ENCODE measurements at places on chromosomes 11 and 22.

GRCh38 chr11:28833169-28833568 lies 725.0 kb downstream of the METTL15 start:
- DNase-seq: no peak

GRCh38 chr11:9936754-9937153 lies 272.9 kb downstream of the SWAP70 start:
- DNase-seq: no peak

- no peak for DNase-seq
These were observed 1032.7 kb upstream of the TENM4 start for GRCh38 chr11:80473562-80473961.

GRCh38 chr11:57178334-57178733 lies 3.4 kb upstream of the LRRC55 start:
- DNase-seq: no peak

- no peak for DNase-seq
These were observed 29.6 kb downstream of the SBF1 start for GRCh38 chr22:50445071-50445879.

DNA sequence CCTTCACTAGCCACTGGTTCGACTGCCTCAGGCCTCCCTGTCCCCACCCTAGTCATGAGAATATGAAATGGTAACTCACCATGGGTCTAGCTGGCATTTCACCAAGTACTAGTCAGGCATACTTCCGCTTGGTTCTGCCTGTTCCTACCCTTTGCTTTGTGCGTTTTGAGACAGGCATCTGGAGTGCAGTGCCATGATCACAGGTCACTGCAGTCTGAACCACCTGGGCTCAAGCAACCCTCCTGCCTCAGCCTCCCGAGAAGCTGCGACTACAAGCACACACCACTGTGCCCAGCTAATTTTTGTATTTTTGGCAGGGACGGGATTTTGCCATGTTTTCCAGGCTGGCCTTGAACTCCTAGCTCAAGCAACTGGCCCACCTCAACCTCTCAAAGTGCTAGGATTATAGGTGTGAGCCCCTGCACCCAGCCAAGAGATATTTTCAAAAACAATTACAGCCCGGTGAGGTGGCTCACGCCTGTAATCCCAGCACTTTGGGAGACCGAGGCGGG lies 14.1 kb downstream of the HRAS start:
- DNase-seq: no peak

- no peak for DNase-seq
These were observed 5.2 kb upstream of the SMTN start for GRCh38 chr22:31075961-31076360.

- DNase-seq: no peak
These were observed 28.6 kb upstream of the NCAM1 start for GRCh38 chr11:112932593-112932992.

DNA sequence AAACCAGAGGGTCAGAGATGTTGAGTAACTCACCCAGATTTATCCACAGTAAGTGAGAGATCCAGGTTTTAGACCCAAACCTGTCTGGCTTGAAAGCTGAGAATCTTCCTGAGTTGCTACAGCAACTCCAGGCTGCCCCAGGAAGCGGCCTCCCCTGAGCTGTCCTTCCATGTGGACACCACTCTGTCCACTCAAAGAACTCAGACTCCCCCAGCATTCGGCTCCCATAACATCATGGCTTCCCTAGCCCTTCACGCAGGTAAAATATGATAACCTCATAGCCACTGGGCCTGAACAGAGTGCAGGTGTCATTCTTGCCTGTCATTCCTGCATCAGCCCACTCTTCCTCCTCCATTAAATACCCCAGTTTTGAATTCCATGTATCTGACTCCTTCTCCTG lies 657.8 kb downstream of the TBC1D22A start:
- no peak for DNase-seq

DNA sequence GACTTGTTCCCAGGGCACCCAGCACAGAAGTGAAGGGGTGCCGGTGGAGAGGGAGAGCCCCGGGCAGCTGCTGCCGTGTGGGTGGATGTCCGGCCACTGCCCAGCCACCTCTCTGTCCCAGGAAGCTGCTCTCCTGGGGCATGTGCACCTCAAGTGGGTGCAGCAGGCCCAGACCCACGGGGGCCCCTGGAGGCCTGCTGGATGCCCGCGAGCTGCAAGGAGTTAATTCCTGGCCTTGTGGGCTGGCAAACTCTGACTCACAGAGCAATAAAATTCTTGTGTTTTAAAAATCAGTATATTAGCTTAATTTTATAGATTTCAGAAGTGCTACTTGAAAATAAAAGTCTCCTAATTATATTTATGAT lies 37.4 kb upstream of the KCNQ1OT1 start:
- no peak for DNase-seq

- no peak for DNase-seq
These were observed 8.3 kb downstream of the FXYD2 start for GRCh38 chr11:117816151-117816741.

DNA sequence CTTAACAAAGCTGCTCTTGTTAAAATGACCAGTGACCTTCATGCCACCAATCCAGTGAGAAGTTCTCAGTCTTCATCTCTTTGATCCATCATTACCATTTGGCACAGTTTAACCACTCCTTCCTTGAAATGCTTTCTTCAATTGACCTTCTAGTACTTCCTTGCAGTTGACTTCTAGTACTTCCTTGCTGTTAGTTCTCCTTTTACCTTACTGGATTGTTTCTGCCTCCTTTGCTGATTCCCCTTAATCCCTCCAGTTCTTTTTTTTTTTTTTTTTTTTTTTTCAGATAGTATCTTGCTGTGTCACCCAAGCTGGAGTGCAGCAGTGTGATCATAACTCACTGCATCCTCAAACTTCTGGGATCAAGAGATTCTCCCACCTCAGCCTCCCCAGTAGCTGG lies 66.0 kb upstream of the HORMAD2 start:
- DNase-seq: no peak

- DNase-seq: no peak
These were observed 3.6 kb downstream of the C11orf87 start for GRCh38 chr11:109425554-109425953.

DNA sequence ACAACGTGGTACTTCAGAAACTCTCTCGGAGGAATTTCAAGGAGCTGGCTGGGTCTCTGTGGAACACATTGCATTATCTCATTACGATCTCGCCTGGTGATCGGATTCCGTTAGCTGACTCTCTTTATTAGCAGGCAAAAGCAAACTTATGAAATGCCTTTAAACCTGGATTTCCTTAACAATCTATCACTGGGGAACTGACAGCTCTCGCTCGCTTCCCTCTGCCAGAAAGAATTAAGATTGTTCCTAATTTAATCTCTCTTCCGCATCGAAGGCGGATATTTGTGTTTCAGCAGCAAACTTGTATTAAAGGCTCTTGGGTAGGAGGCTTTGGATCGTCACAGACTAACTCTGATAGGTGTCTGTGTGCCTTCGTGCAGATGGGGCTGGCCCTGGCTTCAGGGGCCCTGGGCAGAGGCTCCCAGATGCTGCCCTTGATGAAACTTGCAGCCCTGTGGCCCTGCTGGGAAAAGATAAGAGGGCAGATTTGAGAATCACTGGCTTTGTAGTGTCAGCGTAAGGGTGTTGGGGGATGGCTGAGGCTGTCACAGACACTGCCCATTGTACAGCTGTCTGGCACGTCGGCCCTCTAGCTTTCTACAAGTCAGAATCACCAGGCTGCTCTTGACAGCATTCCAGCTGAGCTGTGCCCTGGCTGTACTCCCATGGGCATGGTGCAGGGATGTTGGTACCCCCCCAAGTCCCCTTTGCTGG lies 162.2 kb upstream of the NECTIN1 start:
- DNase-seq: no peak

GRCh38 chr22:19892925-19893324 lies 38.3 kb upstream of the GNB1L start:
- no peak for DNase-seq

DNA sequence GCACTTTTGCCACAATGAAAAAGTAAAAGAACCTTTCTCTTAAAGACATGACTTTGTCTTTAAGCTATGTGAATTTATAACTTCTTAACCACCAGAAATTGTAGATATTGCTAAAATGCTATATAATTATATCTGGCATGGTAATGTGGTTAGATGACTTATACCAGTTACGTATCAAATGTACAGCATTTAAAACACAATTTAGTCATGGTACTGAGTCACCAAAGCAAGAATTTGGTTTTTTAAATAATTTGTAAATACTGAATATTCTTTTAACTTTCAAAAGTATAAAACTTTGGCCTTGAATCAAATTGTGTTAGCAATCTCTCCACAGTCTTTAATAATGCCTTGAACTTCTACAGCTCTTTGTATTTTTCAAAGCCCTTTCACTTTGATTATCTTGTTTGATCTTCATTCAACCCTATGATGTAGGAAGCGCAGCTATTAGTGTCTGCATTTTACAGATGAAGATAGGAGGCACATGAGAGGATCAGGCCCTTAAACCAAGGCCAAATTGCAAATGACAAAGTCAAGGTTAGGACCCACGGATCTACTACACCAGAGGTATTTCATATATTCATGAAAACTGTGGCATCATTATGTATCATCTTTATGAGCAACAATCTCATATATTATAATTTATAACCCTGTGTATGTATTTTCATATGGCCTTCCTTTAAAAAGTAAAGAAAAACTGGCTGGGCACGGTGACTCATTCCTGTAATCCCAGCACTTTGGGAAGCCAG lies 4.4 kb upstream of the SYTL2 start:
- DNase-seq: no peak

DNA sequence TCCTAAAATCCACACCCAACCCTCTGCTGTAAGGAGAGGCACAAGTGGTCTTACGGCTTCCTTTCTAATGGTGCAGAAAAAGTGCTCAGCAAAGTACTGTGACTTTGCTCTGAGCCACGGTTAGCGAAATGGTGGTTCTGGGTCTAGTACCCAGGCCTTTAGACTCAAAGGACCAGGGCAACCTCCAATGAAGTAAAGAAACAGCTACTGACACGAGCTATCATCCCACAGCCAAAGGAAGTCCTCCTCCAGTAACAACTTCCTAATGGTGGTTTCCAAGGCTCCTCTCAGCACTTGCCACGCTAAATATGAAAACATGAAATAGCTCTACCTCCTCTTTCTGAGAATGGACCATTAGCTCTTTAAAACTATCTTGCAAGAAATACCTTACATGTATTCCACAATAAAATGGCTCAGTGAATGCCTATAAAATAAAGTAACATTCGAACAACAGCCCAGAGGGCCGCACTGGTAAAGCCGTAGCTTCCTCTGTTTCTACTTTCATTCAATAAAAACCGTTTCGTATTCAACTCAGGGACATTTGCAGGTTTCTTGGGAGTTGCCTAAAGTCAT lies 122.4 kb downstream of the ETS1 start:
- DNase-seq: no peak

DNA sequence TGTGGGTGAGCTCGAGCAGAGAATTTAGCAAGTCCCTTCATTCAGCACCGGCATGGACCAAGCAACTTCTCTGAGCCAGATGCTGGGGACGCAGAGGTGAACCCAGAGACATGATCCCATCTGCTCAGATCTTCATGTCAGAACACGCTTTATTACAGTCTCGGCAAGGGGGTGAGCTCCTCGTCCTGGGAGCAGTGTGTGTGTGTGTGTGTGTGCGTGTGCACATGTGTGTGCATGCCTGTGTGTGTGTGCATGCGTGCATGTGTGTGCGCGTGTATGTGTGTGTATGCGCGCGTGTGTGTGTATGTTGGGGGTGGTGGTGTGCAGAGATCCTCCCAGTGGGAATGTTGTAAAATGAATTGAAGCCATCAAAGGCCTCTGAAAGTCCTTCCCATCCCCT lies 9.8 kb downstream of the MIAT start:
- DNase-seq: no peak

GRCh38 chr11:113874581-113875233 lies 665 bp downstream of the USP28 start:
- no peak for DNase-seq

GRCh38 chr11:40998920-40999319 lies 460.5 kb downstream of the LRRC4C start:
- DNase-seq: no peak

DNA sequence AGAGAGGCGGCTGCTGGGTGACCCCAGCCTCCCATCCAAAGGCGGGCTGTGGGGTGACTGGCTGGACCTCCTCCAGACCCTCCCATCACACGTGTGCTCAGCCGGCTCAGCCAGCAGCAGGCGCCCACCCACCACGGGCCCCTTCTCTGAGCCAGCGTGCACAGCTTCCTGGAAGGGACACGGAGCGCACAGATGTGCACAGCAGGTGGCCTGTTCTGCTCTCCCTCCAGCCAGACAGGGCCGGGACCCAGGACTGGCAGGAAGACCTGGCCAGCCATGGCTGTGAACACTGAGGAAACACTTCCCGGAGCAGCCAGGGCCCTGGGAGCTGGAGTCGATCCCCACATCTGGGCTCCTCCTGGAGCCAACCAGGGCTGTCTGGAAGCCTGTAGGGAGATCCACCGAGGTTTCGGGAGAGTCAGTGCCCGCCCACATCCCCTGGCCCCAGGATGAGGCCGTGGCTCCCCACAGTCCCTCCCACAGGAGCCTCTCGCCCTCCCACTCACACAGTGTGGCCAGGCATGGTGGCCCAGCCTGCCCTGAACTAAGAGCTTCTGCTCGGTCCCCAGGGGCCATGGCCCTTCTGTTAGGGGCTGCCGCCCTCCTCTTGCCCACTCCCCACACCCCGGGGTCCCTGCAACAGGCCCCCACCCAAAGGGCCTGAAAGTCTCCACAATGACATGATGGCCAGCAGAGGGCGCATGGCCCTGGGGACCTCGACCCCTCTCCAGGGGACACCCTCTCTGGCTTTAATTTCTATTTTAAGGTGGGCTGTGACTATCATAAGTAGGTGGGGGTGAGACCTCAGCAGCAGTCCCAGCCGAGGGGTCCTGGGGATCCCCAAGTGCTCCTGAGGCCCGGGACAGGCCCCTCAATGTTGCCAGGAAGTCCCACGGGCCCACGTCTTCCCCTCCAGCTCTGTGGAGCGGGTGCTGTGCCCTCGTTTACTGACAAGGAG lies 90.6 kb upstream of the FGF3 start:
- no peak for DNase-seq

DNA sequence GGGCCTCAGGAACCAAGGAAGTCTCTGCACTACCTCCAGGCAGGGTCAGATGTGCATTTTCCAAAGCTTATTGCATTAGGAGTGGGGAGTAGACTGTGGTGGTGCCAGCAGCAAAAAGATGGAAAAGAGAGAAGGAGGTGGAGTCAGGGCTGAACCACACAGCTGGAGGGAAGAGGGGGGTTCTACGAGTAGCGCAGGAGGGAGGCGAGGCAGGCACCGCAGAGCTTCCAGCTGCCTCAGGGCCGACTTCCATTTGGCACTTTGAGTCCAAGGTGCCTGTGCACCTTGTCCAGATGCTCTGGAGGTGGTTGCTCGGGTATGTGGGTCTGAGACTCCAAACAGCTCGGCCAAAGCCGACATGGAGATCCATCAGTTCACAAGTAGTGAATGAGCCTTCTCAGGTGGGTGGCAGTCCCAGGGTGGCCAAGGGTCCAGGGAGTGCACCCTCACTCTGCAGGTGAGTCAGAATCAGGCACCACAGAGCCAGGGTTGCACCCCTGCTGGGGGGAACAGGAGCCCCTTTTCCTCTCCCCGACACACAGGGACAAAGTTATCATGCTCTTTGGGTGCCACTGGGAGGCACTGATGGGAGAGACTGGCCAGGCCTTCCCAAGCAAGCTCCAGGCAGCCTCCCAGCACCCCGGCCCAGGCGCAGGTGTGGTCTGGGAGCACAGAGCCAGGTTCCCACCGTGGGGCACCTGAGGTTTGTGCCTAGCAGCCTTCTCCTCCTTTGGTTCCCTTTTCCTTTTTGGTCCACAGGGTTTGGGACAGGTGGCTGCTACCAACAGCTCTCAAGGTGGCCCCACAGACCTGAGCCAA lies 30.2 kb downstream of the GGT5 start:
- DNase-seq: no peak

All from CD14-positive monocyte (primary cell).